Dermis blood vessel endothelial cell (primary cell): ENCODE measurements at places on chromosomes 3 and 15. TPM values are rescaled to one million over a fixed set of nuclear protein-coding genes. Genes with fewer than 3 reads are reported as not detected.

Gene EXD1
- total RNA-seq, result not detected in 2 replicates

Gene GOLGA6L6
- total RNA-seq, result not detected in 2 replicates

Gene ATP10A
- 0.05 and 0.17 TPM in 2 replicates for total RNA-seq

Gene DPPA2
- not detected in 2 replicates for total RNA-seq

Gene ABCF3
- 44.5 and 58.4 TPM in 2 replicates for total RNA-seq

Gene CTXN2
- not detected in 2 replicates for total RNA-seq

Gene GOLGA6D
- total RNA-seq, result not detected in 2 replicates

Gene CHRNA7
- 0.34 and 0.79 TPM in 2 replicates for total RNA-seq

Gene STRIT1
- not detected in 2 replicates for total RNA-seq

Gene TNNC1
- not detected in 2 replicates for total RNA-seq
